ENCODE measurements at places on chromosomes 3 and 15. TPM values are rescaled to one million over a fixed set of nuclear protein-coding genes. Genes with fewer than 3 reads are reported as not detected.

The ZNF620 gene
- total RNA-seq: 6.1 TPM

The MASP1 gene
- total RNA-seq: 6.3 TPM

The THPO gene
- total RNA-seq: 1.2 TPM

The GP9 gene
- 0.53 TPM for total RNA-seq

The ACTRT3 gene
- 2.3 TPM for total RNA-seq

The TNFAIP8L3 gene
- 10.8 TPM for total RNA-seq

The IL17RB gene
- 5.1 TPM for total RNA-seq

The AGBL1 gene
- total RNA-seq: 0.49 TPM

Data from sciatic nerve (tissue), 2 donors.